ENCODE measurements at places on chromosomes 11 and 22.

DNA sequence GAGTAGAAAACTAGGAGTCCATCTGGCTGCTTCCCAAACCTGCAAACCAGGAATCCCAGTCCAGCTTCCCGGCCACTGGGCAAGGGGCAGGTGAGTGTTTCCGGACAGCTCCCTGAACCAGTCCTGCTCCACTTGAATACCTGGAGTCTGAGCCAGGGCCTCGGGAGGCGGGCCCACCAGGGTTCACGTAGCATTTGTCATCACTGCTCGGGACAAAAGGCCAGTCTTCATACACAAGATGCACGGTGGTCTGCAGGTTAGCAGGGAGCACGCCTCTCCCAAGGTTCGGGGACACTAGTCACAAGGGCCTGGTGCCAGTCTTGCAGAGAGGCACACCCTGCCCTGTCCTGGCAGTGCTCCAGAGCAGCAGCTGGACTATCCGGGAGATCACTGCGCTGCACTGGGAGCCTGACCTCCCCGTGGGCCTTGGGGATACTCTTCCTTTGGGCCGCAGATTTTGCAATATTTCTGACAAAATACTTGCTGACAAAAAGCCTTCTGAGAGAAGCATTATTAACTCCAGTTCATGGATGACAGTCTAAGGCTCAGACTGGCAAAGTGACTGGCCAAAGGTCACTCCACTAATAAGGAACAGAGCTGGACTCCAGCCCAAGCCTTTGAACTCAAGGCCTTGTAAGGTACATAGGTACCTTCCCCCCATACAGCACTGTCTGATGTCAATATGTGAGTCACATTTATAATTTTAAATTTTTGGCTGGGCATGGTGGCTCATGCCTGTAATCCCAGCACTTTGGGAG is 25.1 kb downstream of the CD6 start:
- DNase-seq = no peak

DNA sequence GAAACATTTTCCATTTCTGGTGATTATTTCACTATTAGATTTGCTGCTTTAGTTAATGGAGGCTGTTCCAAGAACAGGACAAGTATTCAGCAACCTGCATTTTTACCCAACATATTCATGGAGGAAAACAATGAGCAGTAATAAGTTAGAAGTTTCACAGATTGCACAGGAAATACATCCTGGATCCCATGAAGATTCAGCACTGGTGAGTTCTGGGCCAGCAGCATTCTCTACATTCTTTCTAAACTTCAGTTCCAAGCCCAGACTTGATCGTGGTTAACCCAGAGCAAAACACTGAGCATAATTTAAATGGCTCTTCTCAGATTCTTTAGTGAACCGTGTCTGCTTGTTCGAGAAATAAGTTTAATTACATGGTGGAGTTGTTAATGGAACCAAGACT is 3.8 kb downstream of the FJX1 start:
- DNase-seq = no peak

DNA sequence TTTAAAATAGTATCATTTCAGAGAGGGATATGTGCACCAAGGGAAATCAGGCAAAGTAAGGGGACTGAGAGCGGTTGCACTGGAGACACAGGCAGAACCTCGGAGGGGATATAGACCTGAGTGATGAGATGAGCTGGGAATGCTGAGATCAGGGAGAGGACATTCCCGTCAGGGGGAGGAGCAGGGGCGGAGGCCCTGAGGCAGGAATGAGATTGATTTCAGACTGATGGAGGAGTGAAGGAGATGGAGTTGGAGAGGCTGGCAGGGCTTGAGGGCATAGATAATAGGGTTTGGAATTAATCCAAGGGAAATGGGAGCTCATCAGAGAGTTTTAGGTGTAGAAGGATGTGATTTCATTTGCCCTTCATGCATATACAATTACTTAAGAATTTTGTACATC is 13.2 kb downstream of the CD6 start:
- no peak for DNase-seq

DNA sequence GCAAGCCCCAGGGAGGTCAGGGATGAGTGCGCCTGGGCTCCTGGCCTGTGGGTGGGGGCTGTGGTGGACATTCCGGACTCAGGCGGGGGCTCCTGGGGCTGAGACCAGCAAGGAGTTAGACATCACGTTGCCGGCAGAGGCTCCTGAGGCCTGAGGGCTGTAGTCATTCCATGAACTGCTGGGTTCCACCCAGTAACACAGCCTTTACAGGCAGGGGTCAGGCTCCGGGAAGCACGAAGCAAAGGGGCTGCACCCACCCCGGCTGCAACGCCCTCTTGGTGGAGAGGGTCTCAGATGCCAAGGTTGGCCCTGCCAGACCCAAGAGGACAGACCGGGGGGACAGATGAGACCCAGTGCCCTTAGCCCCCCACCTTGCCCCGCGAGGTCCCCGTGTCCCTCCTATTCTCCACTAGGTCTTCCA is 9.0 kb downstream of the TNNT3 start:
- no peak for DNase-seq

DNA sequence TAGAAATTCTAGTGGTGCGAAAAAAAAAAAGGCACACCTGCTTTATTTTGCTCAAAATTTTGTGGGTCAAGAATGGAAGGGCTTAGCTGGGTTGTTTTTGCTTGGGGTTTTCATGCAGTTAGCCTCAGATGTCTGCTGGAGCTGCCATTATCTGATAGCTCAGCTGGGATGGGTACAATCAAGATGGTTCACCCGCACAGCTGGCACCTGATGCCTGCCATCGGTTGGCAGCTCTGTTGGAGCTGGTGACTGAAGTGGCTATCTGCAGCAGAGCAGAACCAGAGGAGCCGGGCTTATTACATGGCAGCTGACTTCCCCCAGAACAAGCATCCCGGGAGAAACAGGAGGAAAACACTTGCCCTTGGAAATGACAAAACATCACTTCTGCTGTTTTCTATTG is 12.1 kb upstream of the ELFN2 start:
- no peak for DNase-seq

DNA sequence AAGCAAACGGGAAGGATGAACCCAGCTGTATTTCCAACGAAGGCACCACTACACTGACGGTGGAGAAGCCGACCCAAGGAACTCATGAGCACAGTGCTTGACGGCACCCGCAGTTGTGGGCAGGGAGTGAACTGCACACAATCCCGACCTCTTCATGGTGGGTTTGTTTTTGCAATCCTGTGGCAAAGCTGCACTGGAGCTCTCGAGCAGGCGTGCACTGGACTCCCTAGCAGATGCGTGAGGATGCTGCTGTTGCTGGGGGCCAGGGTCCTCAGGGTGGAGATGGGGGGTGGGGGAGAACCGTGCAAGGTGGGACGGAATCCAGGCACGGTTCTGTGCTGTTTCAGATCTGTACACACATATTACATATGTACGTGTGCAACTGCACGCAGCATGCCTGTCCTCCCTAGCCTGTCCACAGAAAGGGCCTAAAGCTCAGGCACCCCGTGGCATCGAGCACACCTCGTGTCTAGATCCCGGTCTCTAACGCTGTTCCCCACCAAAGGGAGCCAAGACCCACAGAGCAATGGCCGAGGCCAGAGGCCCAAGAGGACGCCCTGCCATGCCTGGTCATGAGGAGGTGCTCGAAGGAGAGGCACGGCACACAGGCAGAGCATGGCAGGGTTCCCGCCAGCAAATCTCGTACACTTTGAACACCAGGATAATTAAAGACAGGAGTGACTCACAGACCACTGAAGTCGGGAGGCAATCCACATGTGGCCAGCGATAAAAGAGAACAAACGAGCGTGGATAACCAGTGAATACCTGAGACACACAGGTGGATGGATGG is 17.6 kb downstream of the ALG12 start:
- peak; percentile 6 for DNase-seq

- DNase-seq = no peak
Measured at GRCh38 chr22:33562501-33562900, 357.8 kb downstream of the LARGE1 start.

DNA sequence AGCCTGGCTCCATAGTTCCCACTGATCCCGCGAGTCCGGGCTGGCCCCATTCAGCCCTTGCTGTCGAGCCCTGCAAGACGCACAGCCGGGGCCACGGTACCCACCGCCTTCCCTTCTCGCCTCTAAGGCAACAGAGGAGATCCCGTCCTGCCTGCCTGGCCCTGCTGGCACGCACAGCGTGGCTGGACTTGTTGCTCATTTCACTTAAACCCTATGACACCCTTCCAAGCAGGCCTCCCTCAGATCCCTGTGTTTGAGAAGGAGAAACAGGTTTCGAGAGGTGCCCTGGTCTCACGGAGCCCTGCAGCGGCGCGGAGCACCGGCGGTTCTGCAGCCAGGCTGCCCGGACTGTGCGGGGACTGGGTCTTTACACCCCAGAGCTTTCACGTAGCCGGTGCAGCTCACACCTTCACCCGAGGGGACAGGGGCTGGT is 1048.4 kb downstream of the BRD1 start:
- DNase-seq = no peak

DNA sequence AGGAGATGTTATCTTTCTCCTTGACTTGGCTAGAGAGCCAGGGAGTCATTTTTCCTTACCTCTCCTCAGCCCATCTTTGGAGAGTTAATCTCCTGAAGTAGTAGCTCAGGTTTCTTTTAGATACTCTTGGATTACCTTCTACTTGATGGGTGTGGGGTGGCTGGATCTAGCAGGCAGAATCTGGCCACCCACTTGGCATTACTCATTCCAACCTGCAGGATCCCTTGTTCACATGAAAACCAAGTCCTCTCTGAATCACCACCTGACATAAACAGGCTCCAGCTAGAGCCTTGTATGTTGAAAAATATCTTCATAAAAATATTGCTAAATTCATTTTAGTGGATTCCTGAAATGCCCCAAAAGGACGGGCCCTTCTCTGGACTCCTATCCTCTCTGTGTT is 250.6 kb upstream of the PLET1 start:
- no peak for DNase-seq

- no peak for DNase-seq
Measured at GRCh38 chr11:10695833-10696232, 2.3 kb upstream of the IRAG1 start.

DNA sequence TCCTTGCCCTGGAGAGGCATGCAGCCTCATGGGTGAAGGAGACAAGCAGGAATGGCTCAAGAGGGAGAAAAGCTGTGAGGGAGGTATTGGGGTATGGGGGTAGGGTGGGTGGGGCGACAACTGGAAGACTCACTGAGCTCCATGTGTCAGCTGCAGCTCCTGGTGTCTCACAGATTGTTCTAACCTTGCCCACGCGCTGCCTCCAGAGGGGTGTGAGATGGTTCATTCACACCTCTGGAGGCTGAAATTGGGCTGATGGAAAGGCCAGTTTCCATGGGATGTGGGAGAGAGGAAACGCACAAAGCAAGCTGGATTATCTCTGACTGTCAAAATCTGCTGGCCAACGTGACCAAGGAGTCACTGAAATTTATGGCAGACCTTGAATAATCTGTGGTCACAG is 400.4 kb upstream of the NARS2 start:
- no peak for DNase-seq

DNA sequence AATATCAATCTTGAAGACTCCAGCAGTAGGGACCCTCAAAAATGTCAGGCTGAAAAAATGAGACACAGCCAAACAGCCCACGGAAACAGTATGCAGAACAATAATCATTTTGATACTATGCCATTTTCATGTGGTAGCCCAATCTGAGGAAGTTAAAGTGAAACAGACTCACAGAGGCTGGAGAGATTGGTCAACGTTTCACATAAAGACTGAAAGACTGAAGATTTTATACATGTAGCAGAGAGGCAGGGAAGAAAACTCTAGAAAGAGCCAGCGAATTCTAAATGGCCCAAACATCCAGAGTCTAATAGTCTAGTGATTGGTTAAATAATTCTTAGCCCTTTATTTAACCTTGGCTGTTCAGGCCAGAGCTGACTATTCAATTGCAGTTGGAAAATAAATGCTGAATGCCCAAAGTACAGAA is 49.4 kb downstream of the MAML2 start:
- no peak for DNase-seq

GRCh38 chr11:27757953-27758352 is 57.7 kb upstream of the BDNF start:
- no peak for DNase-seq

DNA sequence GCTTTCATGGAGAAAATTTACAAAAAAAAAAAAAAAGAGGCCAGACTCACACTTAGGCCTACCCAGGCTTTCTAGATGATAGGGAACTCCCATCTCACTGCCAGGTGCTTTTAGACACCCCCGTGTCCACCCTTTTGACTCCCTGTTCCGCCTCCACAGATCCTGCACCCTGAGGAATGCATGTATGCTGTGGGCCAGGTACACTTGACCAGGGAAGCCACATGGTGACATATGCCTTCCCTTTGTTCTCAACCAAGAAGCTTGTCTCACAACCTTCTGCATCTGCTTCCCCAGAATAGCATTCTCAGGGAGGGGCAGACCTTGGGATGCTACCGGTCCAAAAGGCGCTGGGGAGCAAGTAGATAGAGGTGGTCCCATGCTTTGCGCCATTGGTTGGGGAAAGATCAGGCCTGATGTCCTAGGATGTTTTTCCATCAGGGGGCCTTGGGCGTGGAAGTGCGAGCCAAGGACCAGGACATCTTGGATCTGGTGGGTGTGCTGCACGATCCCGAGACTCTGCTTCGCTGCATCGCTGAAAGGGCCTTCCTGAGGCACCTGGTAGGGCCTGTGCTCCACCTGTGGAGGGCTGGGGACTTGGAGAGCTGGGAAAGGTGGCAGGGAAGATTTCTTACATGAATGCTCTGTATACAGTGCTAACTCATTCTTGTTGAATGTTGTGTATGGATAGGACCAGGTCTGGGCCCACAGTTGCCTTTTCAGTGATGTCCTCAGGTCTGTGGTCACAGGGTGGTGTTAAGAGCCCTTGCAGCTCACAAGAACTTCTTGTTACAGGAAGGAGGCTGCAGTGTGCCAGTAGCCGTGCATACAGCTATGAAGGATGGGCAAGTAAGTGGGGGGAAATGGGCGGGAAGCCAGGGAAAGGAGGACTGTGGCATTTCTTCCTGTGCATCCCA is 7.5 kb downstream of the HMBS start:
- no peak for DNase-seq

GRCh38 chr11:76763573-76764346 is 19.4 kb upstream of the TSKU start:
- DNase-seq = peak; percentile 62

GRCh38 chr11:128506999-128507611 is 80.3 kb downstream of the ETS1 start:
- no peak for DNase-seq

DNA sequence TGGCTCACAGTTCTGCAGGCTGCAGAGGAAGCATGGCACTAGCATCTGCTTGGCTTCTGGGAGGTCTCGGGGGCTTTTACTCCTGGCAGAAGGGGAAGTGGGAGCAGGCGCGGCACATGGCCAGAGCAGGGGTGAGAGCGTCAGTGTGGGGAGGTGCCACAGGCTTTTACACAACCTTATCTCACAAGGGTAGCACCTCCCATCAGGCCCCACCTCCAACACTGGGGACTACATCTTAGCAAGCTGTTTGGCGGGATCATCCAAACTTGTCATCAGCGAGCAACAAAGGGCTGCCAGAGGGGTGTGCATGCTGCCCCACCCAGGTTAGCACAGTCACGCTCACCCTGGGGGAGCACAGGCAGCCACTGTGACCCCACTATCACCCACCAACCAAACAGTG is 18.9 kb upstream of the YPEL1 start:
- no peak for DNase-seq

Measured in dorsolateral prefrontal cortex (tissue), 122 donors.